Endodermal cell (in vitro differentiated cells): ENCODE measurements at places on chromosomes 5 and 9. TPM values are rescaled to one million over a fixed set of nuclear protein-coding genes. Genes with fewer than 3 reads are reported as not detected.

DNA sequence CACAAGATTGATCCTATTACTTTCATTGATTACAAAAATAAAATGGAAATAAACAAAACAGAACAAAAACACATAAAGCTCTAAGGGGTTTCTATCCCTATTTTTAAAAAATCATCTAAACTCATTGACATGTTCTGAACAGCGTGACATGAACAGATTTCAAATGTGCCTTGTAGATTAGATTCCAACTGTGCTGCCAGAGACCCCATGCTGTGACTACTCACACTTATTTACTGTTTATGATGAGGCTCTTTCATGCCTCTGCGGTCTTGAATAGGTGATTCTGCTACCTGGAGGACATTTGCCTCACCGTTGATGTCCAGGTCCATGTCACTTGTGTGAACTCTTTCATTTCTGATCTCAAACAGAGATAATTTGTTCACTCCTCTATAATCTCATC is 990.2 kb downstream of the CDH12 start:
- no peak overlapping the region for H3K27ac ChIP-seq
- no peaks in the 10 kb centered on the region for H3K27me3 ChIP-seq
- H3K4me1 ChIP-seq, result no peaks in the 10 kb centered on the region
- H3K36me3 ChIP-seq, result no peaks in the 10 kb centered on the region

- DNase-seq, result no peak
- H3K27me3 ChIP-seq, result no peaks in the 10 kb centered on the region
- no peaks in the 10 kb centered on the region for H3K4me1 ChIP-seq
- H3K4me3 ChIP-seq, result no peak overlapping the region
- H3K27ac ChIP-seq, result no peak overlapping the region
Measured at GRCh38 chr5:13731121-13731628, 213.3 kb downstream of the DNAH5 start.

DNA sequence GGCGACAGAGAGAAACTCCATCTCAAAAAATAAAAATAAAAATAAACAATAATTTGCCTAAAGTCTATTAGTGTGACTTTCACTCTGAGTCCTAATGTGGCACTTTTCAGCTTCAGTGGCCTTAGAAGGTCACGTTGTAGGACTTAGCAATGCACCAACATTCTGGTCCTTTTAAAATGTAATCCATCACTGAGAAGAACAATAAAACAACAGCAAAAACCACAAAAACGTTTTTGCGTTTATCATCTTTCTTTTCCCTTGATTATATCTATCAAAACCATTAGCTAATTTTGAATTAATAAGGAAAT is 190.1 kb upstream of the ZNF608 start:
- no peak overlapping the region for H3K4me3 ChIP-seq
- H3K36me3 ChIP-seq, result no peaks in the 10 kb centered on the region
- no peaks in the 10 kb centered on the region for H3K27me3 ChIP-seq
- no peak for DNase-seq
- H3K27ac ChIP-seq, result no peak overlapping the region

DNA sequence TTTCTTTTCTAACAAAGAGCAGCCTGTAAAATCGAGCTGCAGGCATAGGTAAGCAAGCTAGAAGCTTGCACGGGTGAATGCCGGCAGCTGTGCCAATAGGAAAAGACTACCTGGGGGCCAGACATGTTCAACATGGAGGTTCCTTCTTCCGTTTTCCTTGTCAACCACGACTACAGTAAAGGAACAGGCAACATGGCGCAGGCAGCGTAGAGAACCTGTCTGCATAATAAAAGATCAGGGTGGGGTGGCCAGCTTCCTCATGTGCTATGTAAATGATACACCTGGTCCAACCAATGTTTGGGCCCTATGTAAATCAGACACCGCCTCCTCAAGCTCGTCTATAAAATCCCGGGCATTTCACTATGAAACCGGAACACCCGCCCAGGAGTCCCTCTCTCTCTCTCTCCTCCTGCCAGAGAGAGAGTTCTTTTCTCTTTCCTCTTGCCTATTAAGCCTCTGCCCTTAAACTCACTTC is 103.8 kb upstream of the LIFR start:
- H3K27me3 ChIP-seq, result no peaks in the 10 kb centered on the region
- H3K4me1 ChIP-seq, result peaks cover 14% of the 10 kb centered on the region
- no peak overlapping the region for H3K27ac ChIP-seq
- H3K36me3 ChIP-seq, result no peaks in the 10 kb centered on the region
- peak; percentile 85 for DNase-seq
- H3K4me3 ChIP-seq, result no peak overlapping the region

The NDUFB6 gene
- total RNA-seq, result 35.5 to 56.5 TPM (median 54.9 TPM) in 3 replicates

The AUH gene
- 20.9 and 23.0 TPM in 2 replicates for total RNA-seq

DNA sequence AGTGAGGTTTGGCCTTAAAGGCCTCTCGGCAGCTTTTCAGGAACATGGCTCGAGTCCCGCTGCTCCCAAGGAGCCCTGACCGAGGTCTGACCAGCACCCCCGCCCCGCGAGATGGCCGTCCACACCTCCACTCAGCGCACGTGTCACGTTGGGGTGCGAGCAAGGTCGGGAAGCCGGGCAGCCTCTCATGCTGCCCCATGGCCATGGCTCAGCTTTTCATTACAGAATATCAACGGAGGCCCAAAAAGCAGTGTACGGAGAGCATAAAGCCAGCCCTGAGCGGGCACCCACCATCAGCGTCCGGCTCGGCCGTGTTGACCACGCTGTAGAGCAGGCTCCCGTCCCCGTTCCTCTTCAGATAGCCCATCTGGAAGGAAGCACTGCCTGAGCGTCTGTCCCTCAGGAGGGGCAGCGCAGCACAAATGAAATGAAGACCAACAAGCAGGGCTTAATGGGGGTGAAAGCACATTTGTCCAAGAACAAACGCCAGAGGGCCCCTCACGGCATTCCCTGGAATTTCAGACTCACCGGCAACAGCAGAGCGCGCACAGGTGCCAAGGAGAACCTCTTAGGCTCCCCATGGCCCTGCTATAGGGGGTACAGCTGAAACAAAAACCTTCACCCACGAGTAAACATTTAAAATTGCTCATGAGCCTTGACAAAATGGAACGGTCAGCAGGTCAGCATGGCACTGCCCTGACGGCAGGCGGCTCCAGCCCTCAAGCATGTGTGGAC is 11.6 kb downstream of the BRD9 start:
- no peak overlapping the region for H3K4me3 ChIP-seq
- H3K4me1 ChIP-seq, result no peaks in the 10 kb centered on the region
- H3K27ac ChIP-seq, result no peak overlapping the region
- no peak for DNase-seq
- H3K27me3 ChIP-seq, result no peaks in the 10 kb centered on the region

The RCL1 gene
- 13.2 to 15.3 TPM (median 14.3 TPM) in 3 replicates for total RNA-seq

GRCh38 chr5:110201791-110202190 is 512.1 kb downstream of the MAN2A1 start:
- H3K27me3 ChIP-seq, result no peaks in the 10 kb centered on the region
- no peaks in the 10 kb centered on the region for H3K36me3 ChIP-seq
- H3K4me3 ChIP-seq, result no peak overlapping the region
- peaks cover 3% of the 10 kb centered on the region for H3K4me1 ChIP-seq
- H3K27ac ChIP-seq, result no peak overlapping the region

GRCh38 chr5:6774721-6775204 is 61.5 kb downstream of the TENT4A start:
- no peaks in the 10 kb centered on the region for H3K36me3 ChIP-seq
- no peak for DNase-seq
- H3K27ac ChIP-seq, result no peak overlapping the region
- H3K4me3 ChIP-seq, result no peak overlapping the region

DNA sequence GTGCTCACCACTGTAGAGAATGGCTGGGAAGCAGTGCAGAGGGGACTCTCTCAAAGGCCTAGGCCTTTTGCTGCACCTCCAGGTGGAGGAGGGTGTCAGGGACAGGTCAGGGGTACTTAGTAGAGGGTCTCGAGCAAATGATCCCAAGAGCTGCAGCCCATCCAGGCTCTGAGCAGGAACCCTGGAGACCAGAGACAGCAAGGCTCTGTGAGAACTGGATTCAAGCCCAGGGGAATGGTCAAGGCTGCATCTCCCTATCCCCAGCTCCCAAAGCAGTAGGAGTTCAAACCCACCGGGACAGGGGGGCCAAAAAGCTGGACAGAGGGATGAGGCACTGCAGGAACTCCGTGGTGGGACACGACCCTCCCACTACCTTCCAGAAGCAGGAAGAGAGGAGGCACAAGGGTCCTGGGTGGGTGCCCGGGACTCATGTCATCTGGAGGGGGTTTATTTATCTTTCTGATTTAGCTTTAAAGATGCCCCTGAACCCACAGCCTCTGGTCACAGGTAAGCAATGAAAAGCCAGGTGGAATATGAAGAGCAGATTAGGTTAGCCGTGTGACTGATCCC is 124.8 kb downstream of the MVB12B start:
- peak overlapping the region; percentile 29 for H3K27ac ChIP-seq
- DNase-seq, result no peak
- H3K27me3 ChIP-seq, result no peaks in the 10 kb centered on the region
- peaks cover 3% of the 10 kb centered on the region for H3K4me1 ChIP-seq
- H3K4me3 ChIP-seq, result no peak overlapping the region

The EMB gene
- 55.1 and 57.0 TPM in 2 replicates for total RNA-seq

GRCh38 chr5:143148771-143149170 is 254.7 kb downstream of the NR3C1 start:
- no peaks in the 10 kb centered on the region for H3K27me3 ChIP-seq
- DNase-seq, result no peak
- H3K27ac ChIP-seq, result no peak overlapping the region
- H3K4me3 ChIP-seq, result no peak overlapping the region
- H3K4me1 ChIP-seq, result no peaks in the 10 kb centered on the region

The RANBP3L gene
- not detected in 2 replicates for total RNA-seq

The DND1 gene
- total RNA-seq, result 1.6 and 1.9 TPM in 2 replicates

GRCh38 chr9:93477397-93477796 is 24.0 kb upstream of the FAM120AOS start:
- DNase-seq, result no peak
- no peaks in the 10 kb centered on the region for H3K4me1 ChIP-seq
- H3K36me3 ChIP-seq, result peaks cover 61% of the 10 kb centered on the region
- H3K27ac ChIP-seq, result no peak overlapping the region
- no peaks in the 10 kb centered on the region for H3K27me3 ChIP-seq

DNA sequence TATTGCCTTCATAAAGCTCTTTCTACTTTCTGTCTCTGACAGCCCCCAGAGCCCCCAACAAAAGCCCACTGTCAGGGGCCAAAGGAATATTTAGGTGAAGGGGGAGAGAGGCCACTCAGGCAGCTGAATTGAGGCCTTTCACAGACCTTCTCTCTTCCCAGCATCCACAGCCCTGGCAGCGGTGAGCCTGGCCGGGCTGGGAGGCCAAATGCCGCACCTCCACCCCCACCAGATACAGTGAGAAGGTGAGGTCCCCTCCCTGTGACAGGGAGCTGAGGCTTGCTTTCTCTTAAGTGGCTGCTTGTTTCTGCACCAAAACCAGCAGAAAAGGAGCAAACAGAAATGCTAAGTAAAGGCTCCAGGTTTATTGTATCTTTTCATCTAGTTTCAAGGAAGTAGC is 168.1 kb downstream of the ROR2 start:
- H3K36me3 ChIP-seq, result peaks cover 80% of the 10 kb centered on the region
- H3K4me3 ChIP-seq, result no peak overlapping the region

- no peak overlapping the region for H3K4me3 ChIP-seq
- H3K27ac ChIP-seq, result no peak overlapping the region
- H3K27me3 ChIP-seq, result no peaks in the 10 kb centered on the region
Measured at GRCh38 chr5:15786884-15787283, 286.9 kb downstream of the FBXL7 start.

The PCDHB5 gene
- 1.2 to 2.4 TPM (median 1.5 TPM) in 3 replicates for total RNA-seq

- peaks cover 7% of the 10 kb centered on the region for H3K36me3 ChIP-seq
- H3K4me3 ChIP-seq, result no peak overlapping the region
- H3K27ac ChIP-seq, result no peak overlapping the region
- H3K4me1 ChIP-seq, result peaks cover 6% of the 10 kb centered on the region
- H3K27me3 ChIP-seq, result no peaks in the 10 kb centered on the region
Measured at GRCh38 chr5:1524799-1525623, 1.3 kb upstream of the LPCAT1 start.

The ZDHHC11B gene
- total RNA-seq, result 0.90 and 1.3 TPM in 2 replicates

The IFNK gene
- not detected in 3 replicates for total RNA-seq

The RALGPS1 gene
- 15.6 to 26.5 TPM (median 25.0 TPM) in 3 replicates for total RNA-seq

The TLX3 gene
- not detected in 3 replicates for total RNA-seq

GRCh38 chr9:77014597-77015263 is 4.7 kb upstream of the FOXB2 start:
- DNase-seq, result peak; percentile 81
- H3K4me3 ChIP-seq, result no peak overlapping the region
- no peaks in the 10 kb centered on the region for H3K36me3 ChIP-seq
- no peak overlapping the region for H3K27ac ChIP-seq

GRCh38 chr9:106864373-106865143 is 1.6 kb downstream of the ZNF462 start:
- DNase-seq, result peak; percentile 67
- peaks cover 5% of the 10 kb centered on the region for H3K27me3 ChIP-seq
- H3K36me3 ChIP-seq, result no peaks in the 10 kb centered on the region
- H3K4me3 ChIP-seq, result peak overlapping the region; percentile 97
- peak overlapping the region; percentile 86 for H3K27ac ChIP-seq

The ST8SIA4 gene
- total RNA-seq, result 23.3 to 74.3 TPM (median 25.2 TPM) in 3 replicates

The GPX8 gene
- 43.0 and 47.9 TPM in 2 replicates for total RNA-seq

The PCA3 gene
- not detected in 3 replicates for total RNA-seq

The PRUNE2 gene
- 4.1 to 5.8 TPM (median 4.4 TPM) in 3 replicates for total RNA-seq

The PCDHAC1 gene
- 3.2 to 4.2 TPM (median 3.8 TPM) in 3 replicates for total RNA-seq

- H3K27ac ChIP-seq, result no peak overlapping the region
- no peaks in the 10 kb centered on the region for H3K27me3 ChIP-seq
- peak; percentile 36 for DNase-seq
Measured at GRCh38 chr9:131892902-131893500, 153.1 kb upstream of the RAPGEF1 start.

The SLC34A1 gene
- total RNA-seq, result not detected in 3 replicates

The SHROOM1 gene
- 6.6 to 11.1 TPM (median 9.0 TPM) in 3 replicates for total RNA-seq

DNA sequence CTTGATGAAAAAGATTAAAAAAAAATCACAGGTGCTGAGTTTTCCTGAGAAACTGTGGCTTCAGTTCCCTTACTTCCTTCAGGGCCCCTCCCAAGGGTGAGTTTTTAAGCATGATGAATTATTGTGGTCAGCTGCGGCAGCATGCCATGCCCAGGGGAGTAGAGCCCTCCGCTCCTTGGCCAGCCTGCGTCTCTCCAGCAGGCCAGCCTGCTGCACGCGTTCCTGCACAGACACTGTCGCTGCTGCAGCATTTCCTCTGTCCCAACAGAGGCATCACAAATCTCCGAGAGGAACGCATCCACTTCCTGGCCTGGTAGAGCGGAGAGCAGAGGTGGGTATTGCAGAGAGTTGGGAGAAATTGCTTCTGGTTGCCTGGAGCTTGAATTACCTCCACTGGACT is 26.1 kb upstream of the GLRA1 start:
- H3K4me3 ChIP-seq, result no peak overlapping the region
- no peaks in the 10 kb centered on the region for H3K36me3 ChIP-seq
- H3K4me1 ChIP-seq, result peaks cover 6% of the 10 kb centered on the region

GRCh38 chr5:111374380-111374779 is 138.0 kb downstream of the STARD4 start:
- no peaks in the 10 kb centered on the region for H3K36me3 ChIP-seq
- H3K4me3 ChIP-seq, result no peak overlapping the region
- H3K27ac ChIP-seq, result no peak overlapping the region

- no peaks in the 10 kb centered on the region for H3K36me3 ChIP-seq
- no peak overlapping the region for H3K4me3 ChIP-seq
- H3K27me3 ChIP-seq, result no peaks in the 10 kb centered on the region
- H3K27ac ChIP-seq, result no peak overlapping the region
- no peak for DNase-seq
- no peaks in the 10 kb centered on the region for H3K4me1 ChIP-seq
Measured at GRCh38 chr9:72480921-72481320, 40.5 kb upstream of the TMC1 start.

GRCh38 chr9:86263876-86264275 is 4.4 kb upstream of the C9orf153 start:
- H3K4me3 ChIP-seq, result no peak overlapping the region
- H3K36me3 ChIP-seq, result peaks cover 27% of the 10 kb centered on the region
- H3K27me3 ChIP-seq, result no peaks in the 10 kb centered on the region
- DNase-seq, result no peak
